ENCODE measurements at places on chromosomes 3 and 15.

- no peak for DNase-seq
These were observed 982.9 kb downstream of the TUSC7 start for GRCh38 chr3:117692416-117692995.

DNA sequence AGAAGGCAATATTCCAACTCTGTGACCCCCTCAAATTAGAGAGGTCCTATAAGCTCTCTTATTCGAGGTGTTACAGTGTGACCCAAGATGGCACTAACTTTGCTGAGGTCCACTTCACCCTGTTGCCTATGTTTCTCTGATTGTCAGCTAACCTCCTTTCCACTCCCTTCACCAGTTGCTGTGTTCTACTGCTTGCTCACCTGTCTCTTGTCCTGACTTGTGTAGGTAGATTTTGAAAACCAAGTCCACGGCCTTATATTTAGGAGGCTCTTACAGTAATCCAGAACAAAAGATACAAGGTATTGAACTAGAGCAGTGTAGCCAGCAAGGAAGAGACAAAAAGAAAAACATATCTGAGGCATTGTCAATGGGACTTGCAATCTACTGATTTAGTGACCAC lies 20.1 kb upstream of the GSK3B start:
- DNase-seq: no peak

DNA sequence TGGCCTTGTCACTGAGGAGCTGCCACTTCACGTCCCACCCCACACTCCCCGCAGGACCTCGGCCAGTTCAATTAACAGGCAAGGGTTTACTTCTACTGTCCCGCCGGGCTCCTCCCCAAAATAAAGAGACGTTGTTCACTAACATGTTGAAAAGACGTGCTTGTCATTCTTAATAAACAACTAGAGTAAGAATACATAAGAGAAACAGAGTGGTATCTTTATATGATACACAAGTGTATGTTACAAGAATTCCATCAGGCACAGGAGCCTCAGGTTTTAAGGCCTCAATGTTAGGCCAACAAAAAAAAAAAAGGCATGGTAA lies 326 bp upstream of the IMPDH2 start:
- no peak for DNase-seq

GRCh38 chr3:278300-279064 lies 81.9 kb downstream of the CHL1 start:
- DNase-seq: peak; percentile 5

- DNase-seq: no peak
These were observed 159.2 kb downstream of the CHST2 start for GRCh38 chr3:143278721-143279120.

DNA sequence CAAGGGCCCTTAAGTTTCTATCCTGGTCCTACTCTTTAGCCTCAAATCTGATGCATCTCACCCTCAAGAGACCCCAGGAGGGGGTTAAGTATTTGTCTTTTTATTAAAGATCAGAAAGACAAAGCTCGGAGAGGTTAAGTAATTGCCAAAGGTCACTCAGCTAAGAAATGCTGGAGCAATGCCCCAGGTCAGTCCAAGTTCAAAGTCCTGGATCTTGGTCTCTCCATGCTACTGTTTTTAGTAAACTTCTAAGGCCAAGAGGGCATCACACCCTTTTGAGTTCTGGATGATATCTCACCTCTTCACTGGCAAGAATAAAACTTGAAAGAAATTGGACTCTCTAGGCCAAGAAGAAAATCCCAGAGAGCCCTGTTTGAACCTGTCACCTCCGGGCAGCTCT lies 488.6 kb downstream of the MAGI1 start:
- no peak for DNase-seq

GRCh38 chr3:187210545-187211327 lies 13.4 kb downstream of the RTP1 start:
- DNase-seq: no peak

- DNase-seq: no peak
These were observed 115.1 kb upstream of the PLXNA1 start for GRCh38 chr3:126867863-126868200.

DNA sequence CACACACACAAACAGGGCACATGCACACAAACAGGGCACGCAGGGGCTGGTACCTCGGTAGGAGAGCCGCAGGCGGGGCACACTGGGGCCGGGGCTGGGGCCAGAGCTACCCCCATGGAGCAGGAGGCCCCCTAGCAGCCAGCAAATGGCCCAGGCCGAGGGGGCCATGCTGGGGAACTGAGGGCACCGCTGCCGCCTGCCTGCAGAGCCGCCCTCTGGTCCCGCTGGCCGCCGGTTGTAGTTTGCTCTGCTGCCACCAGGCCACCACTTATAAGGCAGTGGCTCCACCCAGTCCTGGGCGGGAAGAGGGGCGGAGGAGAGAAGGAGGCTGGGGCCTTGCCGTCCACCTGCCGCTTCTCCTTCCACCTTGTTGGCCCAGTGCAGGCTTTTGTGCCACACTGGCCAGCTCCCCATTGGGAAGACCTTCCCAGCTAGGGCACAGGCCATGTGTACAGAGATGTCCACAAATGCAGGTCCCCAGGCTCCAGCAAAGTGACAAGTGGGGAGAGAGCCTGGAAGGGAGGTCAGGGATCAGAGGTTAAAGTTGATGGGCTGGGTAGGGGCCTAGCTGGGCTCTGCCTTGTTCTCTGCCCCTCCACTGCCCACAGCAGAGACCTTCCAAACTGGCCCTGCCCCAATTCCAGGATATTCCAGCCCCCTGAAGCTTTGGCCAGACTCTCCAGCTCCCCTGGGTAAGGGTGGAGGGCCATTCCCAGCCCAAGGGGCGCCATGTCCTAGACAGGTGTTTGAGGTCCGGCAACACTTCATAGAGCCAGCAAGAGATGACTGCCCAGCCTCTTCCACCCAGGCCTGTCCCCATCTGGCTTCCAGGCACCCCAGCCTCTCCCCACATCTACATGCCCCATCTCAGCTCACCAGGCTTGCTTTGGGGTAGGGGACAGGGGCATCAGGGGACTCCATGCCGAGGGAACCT lies at the start of gene SEMA3G:
TSS of gene SEMA3G (minus strand) at position 244 of the 934 bp plus-strand sequence. CDS start at position 168, 76 bp downstream.
- DNase-seq: peak; percentile 80

- peak; percentile 33 for DNase-seq
These were observed 65.7 kb upstream of the ALDH1L1 start for GRCh38 chr3:126245811-126246727.

GRCh38 chr3:44232407-44232806 lies 9.3 kb upstream of the TOPAZ1 start:
- DNase-seq: no peak

- no peak for DNase-seq
These were observed 159.4 kb downstream of the NSMCE3 start for GRCh38 chr15:29110176-29110575.

DNA sequence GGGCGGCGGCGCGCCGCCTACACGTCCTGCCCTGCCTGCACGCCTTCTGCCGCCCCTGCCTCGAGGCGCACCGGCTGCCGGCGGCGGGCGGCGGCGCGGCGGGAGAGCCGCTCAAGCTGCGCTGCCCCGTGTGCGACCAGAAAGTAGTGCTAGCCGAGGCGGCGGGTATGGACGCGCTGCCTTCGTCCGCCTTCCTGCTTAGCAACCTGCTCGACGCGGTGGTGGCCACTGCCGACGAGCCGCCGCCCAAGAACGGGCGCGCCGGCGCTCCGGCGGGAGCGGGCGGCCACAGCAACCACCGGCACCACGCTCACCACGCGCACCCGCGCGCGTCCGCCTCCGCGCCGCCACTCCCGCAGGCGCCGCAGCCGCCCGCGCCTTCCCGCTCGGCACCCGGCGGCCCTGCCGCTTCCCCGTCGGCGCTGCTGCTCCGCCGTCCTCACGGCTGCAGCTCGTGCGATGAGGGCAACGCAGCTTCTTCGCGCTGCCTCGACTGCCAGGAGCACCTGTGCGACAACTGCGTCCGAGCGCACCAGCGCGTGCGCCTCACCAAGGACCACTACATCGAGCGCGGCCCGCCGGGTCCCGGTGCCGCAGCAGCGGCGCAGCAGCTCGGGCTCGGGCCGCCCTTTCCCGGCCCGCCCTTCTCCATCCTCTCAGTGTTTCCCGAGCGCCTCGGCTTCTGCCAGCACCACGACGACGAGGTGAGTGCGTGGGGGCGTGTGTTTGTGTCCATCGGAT lies 602 bp downstream of the TRIM71 start:
- DNase-seq: peak; percentile 12

- DNase-seq: no peak
These were observed 15.2 kb downstream of the MAGEF1 start for GRCh38 chr3:184696697-184697096.

DNA sequence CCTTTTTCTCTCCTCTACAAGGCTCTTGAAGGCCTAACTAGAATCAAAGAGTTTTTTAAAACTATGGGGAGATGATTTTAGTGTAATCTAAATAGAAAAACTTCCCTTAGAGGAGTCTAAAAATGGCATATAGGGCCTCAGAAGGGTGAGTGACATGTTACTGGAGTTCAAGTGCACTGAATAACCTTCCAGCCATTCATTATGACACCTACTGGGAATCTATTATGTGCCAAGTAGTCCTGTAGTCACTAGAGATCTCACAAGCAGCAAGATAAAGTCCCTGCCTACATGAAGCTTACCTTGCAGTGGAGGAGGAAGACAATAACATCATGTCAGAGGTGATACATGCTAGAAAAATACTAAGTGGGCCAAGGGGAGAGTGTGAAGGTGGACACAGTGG lies 96.1 kb downstream of the OXNAD1 start:
- no peak for DNase-seq

- no peak for DNase-seq
These were observed 326.8 kb downstream of the SUCLG2 start for GRCh38 chr3:67327582-67327981.

DNA sequence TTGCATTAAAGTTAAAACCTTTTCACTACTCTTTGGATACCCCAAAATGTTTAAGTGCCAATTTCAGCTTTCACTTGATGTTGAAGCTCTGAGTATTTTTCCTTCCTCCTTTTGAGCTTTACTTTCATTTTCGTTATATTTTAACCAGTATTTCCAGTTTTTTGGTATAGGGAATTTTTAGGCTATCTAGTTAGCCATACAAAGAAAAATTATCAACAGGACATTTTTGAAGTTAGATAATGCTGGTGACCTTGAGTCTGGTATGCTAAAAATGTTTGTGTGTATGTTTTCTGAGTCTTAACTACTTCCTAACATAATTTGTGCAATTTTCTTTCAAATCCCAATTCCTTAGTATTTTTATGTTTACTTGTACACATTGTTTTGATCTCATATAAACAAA lies 284.8 kb downstream of the OTOL1 start:
- DNase-seq: no peak

- DNase-seq: no peak
These were observed 719.3 kb upstream of the SGO1 start for GRCh38 chr3:20905210-20905805.

GRCh38 chr3:14286887-14287500 lies 108.4 kb downstream of the LSM3 start:
- DNase-seq: no peak

DNA sequence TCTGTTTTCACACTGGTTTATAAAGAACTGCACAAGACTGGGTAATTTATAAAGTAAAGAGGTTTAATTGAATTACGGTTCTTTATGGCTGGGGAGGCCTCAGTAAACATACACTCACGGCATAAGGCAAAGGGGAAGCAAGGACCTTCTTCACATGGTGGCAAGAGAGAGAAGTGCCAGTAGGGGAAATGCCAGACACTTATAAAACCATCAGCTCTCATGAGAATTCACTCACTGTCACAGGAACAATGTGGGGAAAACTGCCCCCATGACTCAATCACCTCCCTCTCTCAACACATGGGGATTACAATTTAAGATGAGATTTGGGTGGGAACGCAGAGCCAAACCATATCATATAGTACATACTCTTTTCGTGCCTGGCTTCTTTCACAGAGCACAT lies 42.4 kb downstream of the MAP2K1 start:
- no peak for DNase-seq

- DNase-seq: no peak
These were observed 36.2 kb downstream of the GLB1 start for GRCh38 chr3:33060609-33061337.

DNA sequence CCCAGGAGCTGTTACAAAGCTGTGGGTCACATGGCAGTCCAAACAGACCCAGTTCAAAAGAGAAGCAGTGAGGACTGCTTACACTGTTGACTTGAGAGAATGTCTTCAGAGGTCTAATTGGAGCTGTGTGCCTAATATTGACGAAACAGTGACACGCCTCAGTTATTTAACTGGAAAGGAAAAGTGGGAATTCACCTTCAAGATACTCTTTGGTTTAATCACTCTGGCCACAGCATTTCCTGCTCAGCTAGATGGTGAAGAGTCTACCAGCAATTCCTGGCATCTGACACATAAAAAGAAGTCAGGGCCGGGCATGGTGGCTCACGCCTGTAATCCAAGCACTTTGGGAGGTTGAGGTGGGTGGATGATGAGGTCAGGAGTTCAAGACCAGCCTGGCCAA lies 326.4 kb downstream of the SV2B start:
- DNase-seq: no peak

DNA sequence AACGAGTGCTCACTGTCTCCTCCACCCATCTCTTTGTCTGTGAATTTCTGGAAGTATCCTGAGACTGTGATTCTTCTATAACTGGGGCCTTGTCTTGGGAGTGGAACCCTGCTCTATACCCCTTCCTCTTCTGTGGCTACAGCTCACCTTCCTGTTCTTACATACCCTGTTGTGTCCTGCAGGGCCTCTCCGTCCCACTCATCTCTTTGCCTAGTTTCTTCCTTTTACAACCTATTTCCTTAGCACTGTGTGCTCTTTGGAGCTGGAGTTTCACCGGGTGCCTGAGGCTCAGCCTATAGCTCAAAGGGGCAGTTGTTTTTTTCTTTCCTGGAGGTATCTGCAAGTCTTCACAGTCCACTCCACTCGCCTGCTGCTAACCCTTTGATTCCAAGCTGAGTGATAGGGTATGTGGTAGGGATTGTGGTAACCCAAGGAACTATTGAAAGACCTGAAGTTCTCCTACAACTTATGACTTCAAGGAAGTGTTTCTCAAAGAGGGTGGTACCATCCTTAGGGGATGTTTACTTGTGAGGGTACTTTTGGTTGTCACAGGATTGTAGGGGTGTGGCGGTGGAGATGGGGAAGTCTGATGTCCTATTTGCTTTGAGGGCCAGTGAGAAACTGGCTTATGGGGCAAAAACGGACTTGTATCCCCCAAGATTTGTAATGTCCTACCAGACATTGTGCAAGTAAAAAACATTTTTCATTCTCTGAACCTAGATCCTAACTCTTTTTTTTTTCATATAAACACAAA lies 66.6 kb upstream of the ARL8B start:
- no peak for DNase-seq

DNA sequence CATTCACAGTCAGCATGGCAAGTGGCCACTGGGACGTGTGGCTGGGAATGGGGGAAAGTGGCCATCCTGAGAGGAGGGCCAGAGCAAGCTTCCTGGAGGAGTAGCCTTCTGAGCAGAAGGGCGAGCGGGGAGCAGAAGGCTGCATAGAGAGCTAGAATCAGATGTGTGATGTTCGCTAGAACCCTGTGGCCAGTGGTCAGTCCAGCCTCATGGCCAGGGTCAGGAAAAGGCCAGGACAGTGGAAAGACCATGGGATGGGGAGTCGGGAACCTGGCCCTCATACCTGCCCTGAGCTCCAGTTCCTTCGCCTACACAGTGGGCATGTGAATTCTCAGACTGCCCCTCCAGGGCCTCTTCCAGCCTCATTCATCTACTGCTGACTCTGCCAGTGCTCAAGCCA lies 102.4 kb downstream of the DNAJB8 start:
- no peak for DNase-seq
